ENCODE measurements at places on chromosomes 1 and 21.

DNA sequence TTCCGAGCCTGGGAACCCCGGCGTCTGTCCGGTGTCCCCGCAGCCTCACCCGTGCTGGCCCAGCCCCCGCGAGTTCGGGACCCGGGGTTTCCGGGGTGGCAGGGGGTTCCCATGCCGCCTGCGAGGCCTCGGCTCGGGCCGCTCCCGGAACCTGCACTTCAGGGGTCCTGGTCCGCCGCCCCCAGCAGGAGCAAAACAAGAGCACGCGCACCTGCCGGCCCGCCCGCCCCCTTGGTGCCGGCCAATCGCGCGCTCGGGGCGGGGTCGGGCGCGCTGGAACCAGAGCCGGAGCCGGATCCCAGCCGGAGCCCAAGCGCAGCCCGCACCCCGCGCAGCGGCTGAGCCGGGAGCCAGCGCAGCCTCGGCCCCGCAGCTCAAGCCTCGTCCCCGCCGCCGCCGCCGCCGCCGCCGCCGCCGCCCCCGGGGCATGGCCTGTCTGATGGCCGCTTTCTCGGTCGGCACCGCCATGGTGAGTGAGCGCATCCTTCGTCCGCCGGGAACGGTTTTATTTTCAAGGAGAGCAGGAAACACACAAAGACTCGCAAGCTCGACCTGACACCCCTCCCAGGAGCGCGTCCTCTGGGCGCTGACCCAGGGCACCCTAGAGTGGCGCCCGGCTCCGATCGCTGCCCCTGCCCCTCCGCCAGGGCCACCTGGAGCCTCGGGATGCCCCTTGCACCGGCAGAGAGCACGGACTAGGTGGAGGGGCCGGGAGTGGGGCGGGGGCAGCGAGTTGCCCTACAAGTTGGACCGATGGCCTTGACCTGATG lies at the start of gene ABCG1:
TSS of gene ABCG1 (plus strand) at position 305 of the 770 bp plus-strand sequence. CDS start at position 428, 123 bp downstream.
- peak; percentile 61 for DNase-seq

DNA sequence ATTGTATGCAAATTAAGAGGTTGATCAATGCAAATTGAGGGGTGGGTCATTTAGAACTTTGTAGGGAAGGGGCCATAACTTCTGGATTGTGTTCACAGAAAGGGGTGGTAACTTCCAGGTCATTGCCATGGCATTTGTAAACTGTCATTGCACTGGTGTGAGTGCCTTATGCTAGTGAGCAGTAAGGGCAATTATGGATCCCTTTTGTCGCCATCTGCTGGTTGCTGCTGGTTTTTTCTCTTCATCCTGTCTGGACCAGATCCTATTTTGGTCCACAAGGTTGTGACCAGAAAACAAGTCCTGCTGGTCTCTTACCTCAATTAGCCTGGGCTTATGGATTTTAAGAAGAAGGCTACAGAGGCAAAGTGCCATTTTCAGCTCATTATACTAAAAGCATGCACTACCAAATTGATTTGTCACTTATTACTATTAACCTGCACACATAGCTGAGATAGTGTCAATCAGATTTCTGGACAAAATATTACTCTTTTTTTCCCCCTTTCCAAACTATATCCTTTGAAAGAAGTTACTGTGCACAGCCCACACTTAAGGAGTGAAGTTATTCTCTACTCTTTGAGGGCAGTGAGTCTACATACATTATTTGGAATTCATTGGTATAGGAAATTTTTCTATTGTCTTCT lies 196.2 kb downstream of the ZC3H11B start:
- DNase-seq, result peak; percentile 37

DNA sequence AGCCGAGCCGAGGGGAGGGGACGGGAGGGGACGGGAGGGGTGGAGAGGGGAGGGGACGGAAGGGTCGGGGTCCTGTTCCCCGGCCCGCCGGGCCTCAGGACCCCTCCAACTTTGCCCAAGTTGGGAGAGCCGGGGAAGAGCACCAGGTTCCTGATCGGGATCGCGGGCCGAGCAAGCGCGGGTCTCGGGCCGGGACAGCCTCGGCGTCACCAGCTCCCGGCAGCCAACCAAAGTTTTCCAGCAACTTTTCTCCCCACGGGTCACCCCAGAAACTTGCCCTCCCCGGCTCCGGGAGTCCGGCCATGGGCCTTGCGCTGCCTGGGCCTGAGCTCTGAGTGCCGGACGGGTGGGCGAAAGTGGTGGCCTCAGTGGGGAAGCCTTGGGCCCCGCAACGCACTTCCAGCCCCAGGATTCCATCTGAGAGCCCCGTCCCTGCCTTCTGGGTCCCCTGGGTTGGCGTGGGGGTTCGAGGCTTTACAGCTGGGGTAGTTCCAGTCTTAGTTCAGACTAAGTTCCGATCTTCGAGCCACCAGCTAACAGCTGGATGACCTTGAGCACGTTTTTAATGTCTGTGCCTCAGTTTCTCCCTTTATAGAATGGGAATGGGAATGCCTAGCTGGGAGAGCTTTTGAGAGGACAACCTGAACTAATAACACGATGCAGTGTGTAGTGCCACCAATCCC lies 458 bp downstream of the ZC3H12A start:
- no peak for DNase-seq

- no peak for DNase-seq
Observed at GRCh38 chr1:209062863-209063262, 520.7 kb upstream of the CAMK1G start.

DNA sequence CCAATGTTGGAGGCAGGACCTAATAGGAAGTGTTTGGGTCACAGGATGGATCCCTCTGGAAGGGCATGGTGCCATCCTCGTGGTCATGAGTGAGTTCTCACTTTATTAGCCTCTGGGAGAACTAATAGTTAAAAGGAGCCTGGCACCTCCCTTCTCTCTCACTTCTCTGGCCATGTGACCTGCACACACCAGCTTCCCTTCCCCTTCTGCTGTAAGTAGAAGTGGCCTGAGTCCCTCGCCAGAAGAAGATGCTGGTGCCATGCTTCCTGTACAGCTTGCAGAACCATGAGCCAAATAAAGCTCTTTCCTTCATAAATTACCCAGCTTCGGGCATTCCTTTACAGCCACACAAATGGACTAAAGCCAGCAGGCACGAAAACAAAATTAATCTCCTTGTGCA lies 23.6 kb downstream of the ACOT7 start:
- no peak for DNase-seq

DNA sequence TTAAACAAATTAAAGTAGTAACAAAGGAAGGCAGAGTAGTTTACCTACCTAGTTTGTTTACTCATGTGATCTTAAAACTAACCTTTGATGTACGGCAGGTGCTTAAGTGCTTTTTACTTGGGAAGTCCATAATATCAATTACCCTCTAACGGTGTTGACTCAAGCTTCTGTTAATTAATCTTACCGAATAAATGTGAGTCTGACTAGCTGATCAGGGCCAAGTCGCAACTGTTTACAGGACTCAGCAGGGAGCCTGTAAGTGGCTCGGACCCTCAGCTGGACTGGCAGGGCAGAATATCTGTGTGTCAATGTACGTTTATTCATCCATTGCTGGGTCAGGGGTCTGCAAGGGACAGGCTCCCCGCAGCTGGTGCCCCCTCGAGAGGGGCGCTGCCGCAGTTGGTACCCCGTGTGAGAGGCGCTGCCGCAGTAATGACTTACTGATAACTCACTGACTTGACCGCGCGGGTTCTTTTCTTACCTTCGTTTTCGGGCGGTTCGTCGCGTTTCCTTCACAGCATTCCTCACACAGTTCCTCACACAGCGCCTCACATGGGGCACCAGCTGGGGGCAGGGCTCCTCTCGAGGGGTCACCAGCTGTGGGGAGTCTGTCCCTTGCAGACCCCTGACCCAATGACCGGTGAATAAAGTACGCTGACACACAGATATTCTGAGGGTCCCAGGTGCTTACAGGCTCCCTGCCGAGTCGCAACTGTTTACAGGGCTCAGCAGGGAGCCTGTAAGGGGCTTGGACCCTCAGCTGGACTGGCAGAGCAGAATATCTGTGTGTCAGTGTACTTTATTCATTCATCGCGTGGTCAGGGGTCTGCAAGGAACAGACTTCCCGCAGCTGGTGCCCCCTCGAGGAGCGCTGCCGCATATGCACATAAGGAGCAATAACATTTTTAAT lies 3.0 kb downstream of the FMO1 start:
- no peak for DNase-seq

DNA sequence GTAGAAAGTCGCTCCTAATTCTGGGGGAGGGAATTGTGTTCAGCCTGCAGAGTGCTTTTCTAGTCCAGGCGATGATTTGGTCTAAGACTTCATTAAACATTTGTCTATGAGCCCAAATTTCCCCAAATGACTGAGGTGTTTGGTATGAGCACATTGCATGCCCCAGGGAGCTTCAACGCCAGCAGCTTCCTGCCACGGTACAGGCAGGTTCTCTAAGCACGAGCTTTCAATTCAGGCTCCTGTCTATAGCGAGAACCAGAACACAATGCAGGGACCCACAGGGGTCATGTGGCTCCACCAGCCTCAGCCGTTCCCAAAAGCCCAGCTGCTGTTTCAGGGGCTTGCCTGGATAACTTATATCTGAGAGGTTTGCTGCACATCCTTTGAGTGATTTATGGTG lies 34.1 kb upstream of the H6PD start:
- no peak for DNase-seq

DNA sequence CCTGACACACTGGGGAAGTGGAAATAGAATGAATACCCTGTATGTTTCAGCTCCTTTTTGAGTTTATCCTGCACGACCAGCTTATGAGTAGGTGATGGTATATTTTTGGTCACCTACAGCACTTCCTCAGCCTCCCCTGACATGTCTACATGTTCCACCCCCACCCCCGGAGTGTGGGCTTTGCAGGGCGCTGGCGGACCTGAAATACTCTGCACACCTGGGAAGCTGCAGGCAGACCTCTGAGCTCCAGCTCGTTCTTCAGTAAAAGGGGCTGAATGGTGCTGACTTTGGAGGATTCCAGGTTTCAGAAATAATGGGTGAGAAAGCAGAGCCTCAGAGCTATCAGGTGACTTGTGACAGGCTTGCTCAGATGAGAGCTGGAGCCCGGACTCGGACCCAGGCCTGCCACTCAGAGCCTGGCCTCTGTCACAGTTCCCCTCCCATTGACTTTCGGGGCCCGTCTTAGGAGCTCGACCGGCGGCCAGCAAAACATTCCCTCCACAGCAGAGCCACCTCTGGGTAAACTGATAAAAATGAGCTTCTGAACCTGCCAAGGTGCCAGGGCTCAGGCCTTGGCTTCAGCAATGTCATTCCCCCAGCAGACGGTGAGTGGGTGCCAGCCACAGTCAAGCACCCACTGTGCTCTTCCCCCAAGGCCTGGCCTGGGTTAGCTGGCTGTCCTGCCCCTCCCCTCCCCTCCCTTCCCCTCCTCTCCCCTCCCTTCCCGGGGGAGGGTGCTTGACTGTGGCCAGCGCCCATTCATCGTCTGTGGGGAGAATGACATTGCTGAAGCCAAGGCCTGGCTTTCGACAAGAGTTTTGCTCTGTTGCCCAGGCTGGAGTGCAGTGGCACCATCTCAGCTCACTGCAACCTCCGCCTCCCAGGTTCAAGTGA lies 30.1 kb downstream of the DOP1B start:
- no peak for DNase-seq

- no peak for DNase-seq
Observed at GRCh38 chr1:20137604-20138003, 1.5 kb upstream of the PLA2G2F start.

DNA sequence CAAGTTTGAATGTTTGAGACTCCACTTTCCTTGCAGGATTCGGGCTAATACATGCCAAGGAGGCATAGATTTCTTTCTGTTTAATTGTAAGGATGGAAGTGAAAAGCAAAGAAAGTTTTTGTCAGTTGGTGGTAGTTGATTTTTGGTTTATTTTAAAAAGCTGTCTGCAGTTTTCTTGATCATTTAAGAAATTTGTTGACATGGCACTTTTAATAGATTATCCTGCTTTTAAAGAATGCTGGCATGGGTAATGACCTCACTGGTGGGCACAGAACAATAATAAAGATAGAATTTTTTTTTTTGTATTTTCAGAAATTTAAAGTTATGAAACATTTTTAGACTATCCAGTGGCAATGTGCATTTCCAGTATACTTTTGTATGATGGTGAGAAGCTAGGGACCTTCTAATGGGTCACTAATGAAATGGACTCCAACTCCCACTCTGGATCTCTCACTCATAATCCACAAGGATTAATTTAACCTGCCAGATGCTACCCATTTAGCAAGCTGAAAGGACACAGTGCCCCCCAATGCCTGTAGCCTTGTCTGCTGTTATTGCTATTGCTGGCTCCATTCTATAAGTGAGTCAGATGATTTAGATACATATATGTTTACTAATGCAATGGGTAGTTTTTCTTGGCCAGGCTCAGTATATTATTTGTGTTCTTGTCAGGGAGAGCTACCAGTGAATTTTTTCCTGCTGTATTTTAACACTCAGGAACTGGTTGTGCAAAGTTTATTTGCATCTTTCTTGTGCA lies 190.2 kb upstream of the SGIP1 start:
- DNase-seq, result no peak

GRCh38 chr21:41763398-41763931 lies 3.4 kb downstream of the RIPK4 start:
- DNase-seq, result no peak

GRCh38 chr1:55214934-55215193 lies 300 bp downstream of the USP24 start:
- no peak for DNase-seq

- no peak for DNase-seq
Observed at GRCh38 chr1:47592296-47593012, 154.6 kb downstream of the FOXD2 start.

DNA sequence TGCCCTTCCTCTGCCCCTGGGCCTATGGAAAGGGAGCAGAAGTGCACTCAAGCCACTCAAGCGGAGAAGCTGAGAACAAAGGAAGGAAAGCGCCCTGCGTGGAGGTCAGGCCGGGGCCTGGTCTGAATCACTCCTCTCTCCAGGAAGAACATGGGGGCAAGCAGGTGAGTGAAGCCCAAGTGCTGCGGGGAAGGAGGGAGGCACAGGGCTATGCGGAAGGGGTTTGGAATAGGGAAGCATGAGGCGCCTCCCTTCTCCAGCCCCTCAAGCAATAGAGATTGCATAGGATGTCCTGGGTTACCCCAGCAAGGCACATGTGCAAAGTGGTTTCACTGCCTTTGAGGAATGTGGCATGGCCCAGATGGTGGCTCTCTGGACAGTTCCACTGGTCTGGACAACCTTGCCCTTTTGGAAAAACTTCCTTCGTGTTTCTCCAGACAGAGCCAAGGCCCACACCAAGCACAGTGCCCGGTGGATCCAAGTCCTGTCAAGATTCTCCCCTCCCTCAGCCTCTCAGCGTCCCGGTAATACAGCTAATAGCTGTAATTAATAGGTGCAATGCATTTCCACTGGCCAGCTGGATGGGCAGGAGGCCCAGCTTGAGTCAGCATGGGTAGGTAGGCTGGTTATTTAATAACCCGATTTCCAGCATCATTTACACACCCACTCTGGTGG lies 13.7 kb downstream of the BLACAT1 start:
- no peak for DNase-seq
